ENCODE measurements at places on chromosomes 16 and 17.

GRCh38 chr17:11638700-11639265, 40.5 kb downstream of the DNAH9 start:
- DNase-seq: no peak

GRCh38 chr17:29179232-29180033, 765 bp downstream of the MYO18A start:
- no peak for DNase-seq

DNA sequence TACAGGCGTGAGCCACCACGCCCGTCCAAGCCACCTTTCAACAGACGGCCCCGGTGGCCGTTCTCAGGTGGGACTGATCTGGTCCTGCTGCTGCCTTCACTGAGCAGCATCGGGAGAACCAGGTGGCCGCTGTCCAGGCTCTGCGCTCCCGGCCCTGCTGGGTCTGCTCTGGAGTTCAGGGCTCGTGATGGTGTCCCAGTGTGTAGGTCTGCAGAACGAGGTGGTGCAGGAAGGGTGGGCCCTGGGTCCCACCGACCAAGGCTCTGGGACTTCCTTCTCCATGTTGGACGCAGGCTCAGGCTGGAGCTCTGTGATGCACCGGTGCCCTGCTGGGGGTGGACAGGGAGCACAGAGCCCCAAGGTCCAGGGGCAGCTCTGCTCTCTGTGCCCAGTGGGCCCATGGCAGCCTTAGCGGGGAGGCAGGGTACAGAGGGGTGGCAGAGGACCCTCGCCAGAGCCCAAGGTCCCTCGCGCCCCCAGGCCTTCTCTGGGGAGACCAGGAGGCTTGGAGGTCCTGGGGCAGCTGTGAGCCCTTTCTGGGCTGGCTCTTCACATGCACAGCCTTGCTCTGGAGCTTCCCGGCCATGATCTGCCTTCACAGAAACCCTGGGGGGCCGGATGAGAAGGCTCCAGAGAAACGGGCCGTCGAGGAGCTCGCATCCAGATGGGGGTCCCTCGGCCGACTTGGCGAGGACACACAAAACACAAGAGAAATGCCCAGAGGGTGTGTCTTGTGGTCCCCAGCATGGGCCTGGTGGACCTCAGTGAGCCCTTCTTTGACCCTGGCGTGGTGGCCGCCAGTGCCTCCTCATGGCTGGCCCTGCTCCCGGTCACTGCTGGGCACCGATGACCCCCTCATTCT, 26.9 kb upstream of the BAHCC1 start:
- DNase-seq: no peak

GRCh38 chr17:266701-267667, 85.5 kb upstream of the DOC2B start:
- no peak for DNase-seq

DNA sequence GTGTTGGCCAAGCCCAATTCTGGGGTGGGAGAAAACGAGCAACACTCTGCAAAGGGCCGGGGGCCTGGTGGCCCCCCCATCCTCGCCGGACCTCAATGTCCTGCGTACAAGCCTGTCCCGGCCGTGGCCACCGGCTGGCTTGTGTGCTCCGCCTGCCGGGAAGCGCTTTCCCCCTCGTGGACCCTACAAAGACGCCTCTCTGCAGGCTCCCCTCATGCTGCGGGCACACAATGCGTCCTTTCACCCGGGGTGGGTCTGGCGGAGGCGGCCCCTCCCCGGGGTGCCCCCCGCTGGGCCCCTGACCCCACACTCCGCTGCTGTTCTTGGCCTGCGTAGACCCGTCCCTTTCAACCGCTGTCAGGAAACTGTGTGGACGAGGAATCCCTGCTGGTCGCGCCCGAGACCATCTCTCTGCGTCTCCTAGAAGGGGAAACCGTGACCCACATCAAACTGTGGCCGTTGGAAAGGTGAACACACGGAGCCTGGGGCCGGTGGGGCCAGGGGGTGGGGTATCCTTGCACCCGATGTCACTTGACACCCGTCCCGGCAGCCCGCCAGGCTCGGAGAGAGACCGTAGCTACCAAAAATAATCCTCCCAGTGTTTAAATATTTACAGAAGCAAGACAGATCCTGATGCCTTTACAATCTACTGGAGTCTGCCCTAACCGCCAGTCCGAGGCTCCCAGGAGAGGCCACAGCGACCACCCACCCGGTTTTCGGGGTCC, 43.6 kb downstream of the TBC1D16 start:
- no peak for DNase-seq

DNA sequence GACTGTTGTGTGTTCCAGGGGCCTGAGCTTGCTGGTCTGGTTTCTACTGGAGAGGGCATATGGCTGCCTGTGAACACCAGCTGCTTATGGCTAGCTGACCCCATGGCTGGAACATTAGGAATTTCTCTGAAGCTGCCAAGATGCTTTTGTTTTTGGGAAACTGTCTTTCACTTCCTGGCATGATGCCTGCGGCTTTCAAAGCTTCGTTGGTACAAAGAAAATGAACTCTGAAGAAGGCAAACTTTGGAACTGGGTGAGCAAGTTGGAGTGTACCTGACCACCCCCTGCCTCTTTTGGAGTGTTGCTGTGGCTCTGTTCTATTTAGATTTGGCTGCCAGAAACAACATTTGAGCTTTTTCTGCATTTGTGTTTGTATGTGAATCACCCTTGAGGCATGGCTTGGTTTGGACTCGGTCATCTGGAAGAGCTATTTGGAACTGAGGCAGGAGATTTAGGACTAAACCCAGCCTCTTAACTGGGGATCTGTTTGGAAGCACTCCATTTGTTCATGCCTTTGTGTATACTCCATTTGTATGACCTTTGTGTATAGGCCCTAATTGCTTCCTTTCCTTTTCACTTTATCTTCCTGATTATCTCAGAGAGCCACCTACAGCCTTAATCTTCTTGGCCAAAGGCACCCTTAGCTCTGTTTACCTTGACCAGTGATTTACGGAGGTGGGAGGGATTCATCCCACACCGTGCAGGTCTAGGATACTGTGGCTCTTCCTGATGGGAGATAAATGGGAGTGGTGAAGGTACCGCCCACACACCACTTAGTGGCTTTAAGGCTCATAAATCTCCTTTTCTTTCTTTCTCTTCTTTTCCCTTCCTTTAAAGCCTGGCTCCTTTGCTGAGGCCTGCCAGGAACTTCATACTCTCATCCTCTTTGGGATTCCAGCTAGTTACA, 7.3 kb upstream of the CPHXL start:
- DNase-seq: no peak

DNA sequence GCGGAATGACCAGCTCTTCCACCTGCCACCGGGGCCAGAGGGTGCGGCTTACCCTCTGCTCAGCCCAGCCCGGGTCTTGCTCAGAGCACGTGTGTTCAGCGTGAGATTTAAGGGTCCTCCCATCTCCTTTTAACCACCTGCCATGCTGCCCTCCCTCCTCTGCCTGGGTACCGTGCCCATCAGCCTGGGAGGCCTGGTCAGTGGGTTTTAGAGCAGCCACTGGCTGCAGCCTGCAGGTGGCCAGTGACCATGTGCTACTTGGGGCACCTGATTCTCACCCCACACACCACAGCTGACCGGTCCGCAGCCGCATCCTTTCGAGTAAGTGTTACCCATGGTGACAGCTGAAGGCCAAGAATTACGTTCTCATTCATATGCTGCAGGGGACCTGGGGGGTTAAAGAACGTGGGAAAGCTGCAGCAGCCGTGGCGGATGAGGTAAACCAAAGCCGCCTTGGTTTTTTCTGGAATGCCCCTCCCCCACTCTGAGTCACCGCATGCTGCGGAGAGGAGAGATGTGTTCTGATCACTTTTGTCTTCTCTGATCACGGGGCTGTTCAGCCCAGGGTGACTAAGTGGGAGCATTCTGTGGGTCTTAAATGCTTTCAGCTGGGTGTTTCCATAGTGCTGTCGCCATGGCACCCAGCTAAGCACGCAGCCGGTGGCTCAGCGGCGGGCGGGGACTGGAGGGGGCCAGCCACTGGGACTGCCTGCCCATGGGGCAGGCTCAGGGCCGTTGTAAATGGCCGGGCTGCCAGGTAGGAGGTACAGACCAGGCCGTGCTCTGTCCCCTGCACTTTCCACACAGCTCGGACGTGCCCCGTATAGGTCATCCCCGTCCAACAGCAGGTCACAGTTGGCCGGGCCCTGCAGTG, 59.8 kb downstream of the BAIAP2 start:
- peak; percentile 49 for DNase-seq

DNA sequence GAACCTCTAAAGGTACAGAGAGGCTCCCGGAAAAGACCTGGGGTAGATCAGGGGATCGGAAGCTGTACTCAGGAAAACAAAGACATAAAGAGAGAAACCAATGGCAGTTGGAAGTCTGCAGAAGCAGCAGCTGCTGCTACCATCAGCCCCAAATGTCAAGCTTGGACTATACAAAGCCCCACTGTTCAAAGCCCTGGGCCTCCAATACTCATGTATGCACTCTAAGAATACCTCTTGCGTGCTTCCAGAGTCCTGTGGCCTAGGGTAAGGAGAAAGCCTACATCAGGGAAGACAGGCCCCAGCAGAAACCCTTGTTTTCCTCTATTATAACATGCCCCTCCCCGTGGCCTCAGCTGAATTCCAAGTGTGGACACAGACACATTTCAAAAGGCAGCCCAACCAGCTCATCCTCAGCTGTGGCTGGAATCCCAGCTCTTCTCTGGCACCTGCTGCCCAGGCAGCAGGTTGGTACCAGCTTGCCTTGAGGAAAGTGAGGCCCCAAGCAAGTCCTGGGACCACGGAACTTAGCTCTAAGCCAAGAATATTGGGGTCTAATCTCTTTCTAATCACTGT, 19.3 kb upstream of the MTMR4 start:
- no peak for DNase-seq

DNA sequence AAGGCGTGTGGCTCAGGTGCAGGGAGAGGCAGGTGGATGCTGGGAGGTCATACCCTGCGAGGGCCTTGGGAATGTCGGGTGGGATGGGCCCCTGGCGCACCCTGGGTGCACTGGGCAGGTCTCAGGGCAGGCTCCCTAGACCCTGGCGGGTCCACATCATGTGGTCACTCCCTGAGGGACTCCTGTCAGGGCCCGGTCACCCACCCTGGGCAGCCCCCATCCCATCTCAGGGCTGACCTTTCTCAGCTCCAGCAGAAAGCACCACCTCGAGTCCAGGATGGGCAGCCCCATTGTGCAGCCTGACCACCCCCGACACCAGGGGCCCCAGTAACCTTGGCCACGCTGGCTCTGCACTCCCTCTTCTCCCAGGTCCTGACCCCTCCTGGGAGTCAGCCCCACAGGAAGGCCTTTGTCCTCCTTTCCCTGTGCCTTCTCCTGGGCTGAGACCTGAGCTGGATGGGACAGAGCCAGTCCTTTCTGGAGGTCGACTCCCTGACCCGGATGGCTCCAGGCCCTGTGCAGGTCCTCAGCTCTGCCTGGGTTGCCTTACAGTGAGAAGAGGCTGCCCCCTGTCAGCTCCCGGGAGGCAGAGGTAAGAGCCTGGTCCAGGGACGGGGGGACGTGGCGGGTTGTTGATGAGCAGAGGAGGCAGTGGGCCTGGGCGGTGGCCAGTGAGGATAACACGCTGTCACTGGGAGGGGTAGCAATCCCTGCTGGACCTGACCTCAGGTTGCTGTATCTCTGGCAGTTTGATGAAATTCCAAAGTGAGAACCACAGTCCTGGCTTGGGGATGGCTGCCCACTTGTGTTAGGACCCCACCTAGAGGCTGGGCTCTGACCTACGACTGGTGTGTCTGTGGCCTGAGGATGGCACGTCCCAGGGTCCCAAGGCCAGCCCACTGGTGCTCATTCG, 77.9 kb downstream of the GOSR1 start:
- DNase-seq: no peak

- no peak for DNase-seq
Measured at GRCh38 chr17:1606352-1606985, 22.2 kb downstream of the SLC43A2 start.

DNA sequence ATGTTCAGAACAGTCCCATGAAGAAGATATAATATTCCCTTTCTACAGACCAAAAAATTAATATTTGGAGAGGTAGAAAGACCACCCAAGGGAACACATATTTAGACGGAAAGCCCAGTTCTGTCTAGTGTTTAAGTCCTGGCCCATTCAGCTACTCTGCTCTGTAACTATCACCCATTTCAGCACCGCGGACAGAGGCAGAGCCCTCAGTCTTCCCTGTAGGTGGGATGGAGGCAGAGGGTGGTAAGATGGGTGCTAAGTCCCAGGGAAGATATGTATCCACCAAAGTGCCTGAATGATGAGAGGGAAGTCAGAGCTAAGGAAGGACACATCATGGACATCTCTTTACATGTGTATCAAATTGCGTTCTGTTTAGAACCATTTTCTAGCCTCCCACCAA, 27.8 kb upstream of the C16orf78 start:
- no peak for DNase-seq

DNA sequence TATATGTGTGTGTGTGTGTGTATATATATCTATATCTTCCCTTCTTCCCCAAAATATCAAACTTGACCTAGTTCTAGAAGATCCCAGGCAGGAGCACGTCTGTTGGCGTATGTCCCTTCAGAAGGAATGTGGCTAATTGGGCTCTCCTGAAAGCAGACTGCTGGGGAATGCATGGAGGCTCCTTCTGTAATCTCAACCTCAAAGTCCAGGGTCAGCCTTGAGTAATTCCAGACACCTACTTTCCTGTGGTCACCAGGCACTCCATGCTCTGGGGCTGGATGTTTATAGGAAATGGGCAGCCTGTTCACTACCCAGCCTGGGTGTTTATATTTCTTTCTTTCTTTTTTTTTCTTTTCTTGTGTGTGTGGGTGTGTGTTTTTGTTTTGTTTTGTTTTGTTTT, 13.4 kb downstream of the BCO1 start:
- no peak for DNase-seq

- no peak for DNase-seq
Measured at GRCh38 chr16:55338646-55339045, 14.6 kb downstream of the IRX6 start.

- DNase-seq: no peak
Measured at GRCh38 chr16:12386192-12386591, 409.7 kb downstream of the SNX29 start.

DNA sequence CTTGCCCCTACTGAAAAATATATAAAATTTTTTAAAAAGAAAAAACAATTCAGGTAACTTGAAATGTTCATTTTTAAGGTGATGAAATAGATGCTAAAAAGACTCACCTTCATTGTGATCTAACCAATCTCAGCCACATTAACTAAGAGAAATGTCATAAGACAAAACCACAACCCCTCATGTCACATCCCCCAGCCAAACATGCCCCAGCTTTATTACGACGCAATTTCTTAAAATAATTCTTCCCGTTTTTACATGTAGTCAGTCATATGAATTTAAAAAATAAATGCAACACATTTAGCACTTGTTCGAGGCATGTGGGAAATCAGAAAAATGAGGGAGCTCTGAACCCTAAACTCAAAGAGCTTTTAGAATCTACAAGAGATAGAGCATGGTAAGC, 9.5 kb downstream of the AMFR start:
- DNase-seq: no peak

Data from NCI-H1417 treated with DMSO at 0.1 percent for 48 hours (cell line).